ENCODE measurements at places on chromosomes 13 and 19. TPM values are rescaled to one million over a fixed set of nuclear protein-coding genes. Genes with fewer than 3 reads are reported as not detected.

DNA sequence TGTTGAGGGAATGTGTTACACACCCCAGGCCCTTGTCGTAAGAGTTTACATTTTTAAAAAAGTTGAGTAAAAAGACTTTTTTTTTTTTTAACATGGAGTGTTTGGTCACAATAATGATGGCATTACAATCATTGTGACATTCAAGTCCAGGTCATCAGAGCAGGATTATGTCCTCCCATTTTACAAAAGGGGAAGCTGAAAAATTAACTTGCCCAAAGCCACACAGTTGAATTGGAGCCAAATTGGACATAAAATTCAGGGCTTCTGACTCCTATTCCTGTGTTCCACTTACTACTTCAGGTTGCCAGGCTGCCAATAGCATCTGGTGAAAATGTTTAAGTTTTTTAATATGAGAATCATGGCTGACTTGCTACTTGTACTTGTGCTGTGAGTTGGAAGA, 49.3 kb downstream of the DLEU7 start:
- no peak overlapping the region for H3K4me3 ChIP-seq
- no peak for DNase-seq
- H3K27me3 ChIP-seq, result peaks cover 3% of the 10 kb centered on the region
- H3K36me3 ChIP-seq, result no peaks in the 10 kb centered on the region
- H3K4me1 ChIP-seq, result no peaks in the 10 kb centered on the region

GRCh38 chr19:11377237-11377636, 2.8 kb downstream of the SWSAP1 start:
- no peak overlapping the region for H3K4me3 ChIP-seq
- H3K27ac ChIP-seq, result no peak overlapping the region
- H3K27me3 ChIP-seq, result peaks cover 6% of the 10 kb centered on the region
- DNase-seq, result no peak

GRCh38 chr13:47146136-47146535, 249.3 kb upstream of the HTR2A start:
- no peak for DNase-seq
- peaks cover 37% of the 10 kb centered on the region for H3K4me1 ChIP-seq
- H3K27me3 ChIP-seq, result peaks cover 28% of the 10 kb centered on the region
- H3K4me3 ChIP-seq, result no peak overlapping the region
- no peak overlapping the region for H3K27ac ChIP-seq
- no peaks in the 10 kb centered on the region for H3K36me3 ChIP-seq

GRCh38 chr19:14102756-14103155, 12.2 kb upstream of the SAMD1 start:
- no peak for DNase-seq
- H3K27me3 ChIP-seq, result no peaks in the 10 kb centered on the region
- H3K36me3 ChIP-seq, result peaks cover 14% of the 10 kb centered on the region
- H3K27ac ChIP-seq, result no peak overlapping the region
- no peaks in the 10 kb centered on the region for H3K4me1 ChIP-seq
- H3K4me3 ChIP-seq, result no peak overlapping the region

DNA sequence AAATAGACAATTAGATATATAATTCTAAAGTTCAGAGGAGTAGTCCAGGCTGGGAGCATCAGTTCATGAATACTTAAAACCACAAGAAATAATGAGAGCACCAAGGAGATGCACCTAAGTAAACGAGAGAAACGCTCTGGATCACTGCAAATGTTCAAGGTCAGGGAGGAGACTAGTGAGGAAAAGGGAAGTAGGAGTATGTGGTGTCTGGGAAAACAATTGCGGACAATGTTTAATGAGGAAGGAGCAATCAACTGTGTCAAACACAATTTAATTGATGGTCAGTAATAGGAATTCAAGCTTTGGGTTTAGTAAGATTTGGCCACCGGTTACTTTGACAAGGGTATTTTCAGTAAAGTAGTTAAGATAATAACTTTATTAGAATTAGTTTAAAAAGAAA, 652.2 kb downstream of the DACH1 start:
- H3K27ac ChIP-seq, result no peak overlapping the region
- DNase-seq, result no peak
- no peaks in the 10 kb centered on the region for H3K36me3 ChIP-seq
- peaks cover 7% of the 10 kb centered on the region for H3K4me1 ChIP-seq

- H3K36me3 ChIP-seq, result no peaks in the 10 kb centered on the region
- no peak overlapping the region for H3K27ac ChIP-seq
- H3K4me3 ChIP-seq, result no peak overlapping the region
- H3K4me1 ChIP-seq, result no peaks in the 10 kb centered on the region
- H3K27me3 ChIP-seq, result no peaks in the 10 kb centered on the region
Measured at GRCh38 chr13:70568571-70568970, 460.3 kb upstream of the KLHL1 start.

DNA sequence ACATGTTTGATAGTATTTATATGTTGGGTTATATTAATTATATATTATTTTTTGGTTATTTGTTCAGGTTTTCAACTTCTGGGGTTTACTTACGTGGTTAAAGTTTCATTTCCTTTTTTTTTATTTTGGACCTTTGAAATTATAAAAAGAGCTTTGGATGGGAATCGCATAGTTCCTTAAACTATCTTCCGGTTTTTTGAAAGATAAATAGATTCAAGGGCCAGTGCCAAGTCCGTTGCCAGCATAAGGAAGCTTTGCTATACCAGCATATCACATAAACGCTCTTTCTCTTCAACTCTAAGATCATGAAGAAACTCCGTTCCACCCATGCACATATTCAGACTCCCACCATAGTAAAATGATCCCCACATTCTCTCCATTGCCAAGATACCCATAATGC, 7.4 kb upstream of the OXGR1 start:
- peaks cover 53% of the 10 kb centered on the region for H3K27me3 ChIP-seq
- no peak overlapping the region for H3K27ac ChIP-seq
- H3K36me3 ChIP-seq, result no peaks in the 10 kb centered on the region
- H3K4me3 ChIP-seq, result no peak overlapping the region

GRCh38 chr19:7910321-7911161, 4.1 kb upstream of the TGFBR3L start:
- DNase-seq, result no peak
- H3K27ac ChIP-seq, result no peak overlapping the region
- H3K4me1 ChIP-seq, result peaks cover 4% of the 10 kb centered on the region
- peaks cover 16% of the 10 kb centered on the region for H3K36me3 ChIP-seq
- peaks cover 13% of the 10 kb centered on the region for H3K27me3 ChIP-seq

- peaks cover 26% of the 10 kb centered on the region for H3K4me1 ChIP-seq
- H3K27me3 ChIP-seq, result no peaks in the 10 kb centered on the region
- H3K36me3 ChIP-seq, result no peaks in the 10 kb centered on the region
- no peak overlapping the region for H3K27ac ChIP-seq
- no peak overlapping the region for H3K4me3 ChIP-seq
Measured at GRCh38 chr13:46178821-46179220, 3.2 kb downstream of the LCP1 start.

The LGALS14 gene
- not detected for total RNA-seq

The ZNF135 gene
- total RNA-seq, result 17.3 TPM

The WDR87 gene
- total RNA-seq, result not detected

The NXNL1 gene
- total RNA-seq, result not detected

The LCP1 gene
- 17.0 TPM for total RNA-seq
